Activated T-cell treated with anti-CD3 and anti-CD28 coated beads, Interleukin-2, amount 50 U/mL, for 72 hours (primary cell): ENCODE measurements at places on chromosomes 11 and 22. TPM values are rescaled to one million over a fixed set of nuclear protein-coding genes. Genes with fewer than 3 reads are reported as not detected.

Gene GPHA2
- 0.58 TPM for total RNA-seq

Gene ST14
- total RNA-seq = not detected

Gene SLC6A5
- not detected for total RNA-seq

Gene MPPED2
- total RNA-seq = 1.6 TPM

Gene IFTAP
- 4.1 TPM for total RNA-seq

Gene FOLH1
- total RNA-seq = not detected

Gene SLCO2B1
- total RNA-seq = not detected

Gene RFPL1
- not detected for total RNA-seq

Gene ABTB2
- total RNA-seq = 2.2 TPM

Gene SNX32
- total RNA-seq = 2.2 TPM

Gene OR8K3
- total RNA-seq = not detected

Gene CABP4
- 10.4 TPM for total RNA-seq

Gene FIBIN
- not detected for total RNA-seq

Gene C11orf91
- not detected for total RNA-seq

Gene JAML
- 272 TPM for total RNA-seq

Gene SLC39A13
- 16.2 TPM for total RNA-seq

Gene CTSW
- total RNA-seq = 16.8 TPM

Gene SAA4
- total RNA-seq = not detected

Gene SIK2
- 9.9 TPM for total RNA-seq

Gene ZW10
- 16.6 TPM for total RNA-seq

Gene MISFA
- 3.1 TPM for total RNA-seq
